ENCODE measurements at places on chromosomes 6 and 20.

DNA sequence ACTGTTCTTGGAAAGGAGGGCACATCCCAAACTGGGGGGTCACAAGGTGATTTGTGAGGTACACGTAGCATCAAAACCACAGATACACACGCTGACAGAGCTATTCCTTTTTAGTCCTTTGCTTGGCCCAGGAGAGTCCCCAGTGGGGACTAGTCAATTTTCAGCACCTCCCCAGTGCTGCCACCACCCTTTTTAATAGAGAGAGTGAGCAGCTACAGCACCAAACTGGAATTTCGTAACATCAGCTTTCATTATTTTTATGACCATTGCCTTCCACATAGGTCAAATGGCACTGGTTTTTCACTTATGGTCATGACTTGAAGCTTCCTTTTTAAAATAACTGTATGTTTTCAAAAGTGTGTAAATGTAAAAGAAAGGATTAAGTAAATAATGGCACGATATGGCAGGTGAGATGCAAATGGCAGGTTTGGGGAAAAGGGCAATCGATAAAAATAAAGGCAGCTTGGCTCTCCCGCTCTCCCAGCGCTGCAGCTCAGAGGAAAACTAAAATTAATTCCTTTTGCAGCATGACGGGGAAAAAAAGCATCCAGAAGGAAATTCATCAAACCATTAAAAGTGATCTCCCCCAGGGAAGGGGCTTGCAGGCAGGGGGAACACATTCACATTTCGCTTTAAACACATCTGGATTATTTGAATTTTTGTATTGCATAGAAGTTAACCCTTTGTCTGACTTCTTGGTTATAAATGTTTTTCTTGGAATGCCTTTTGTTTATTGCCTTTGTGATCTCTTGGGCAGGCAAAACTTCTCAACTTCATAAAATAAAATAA is 95.2 kb downstream of the ANKRD60 start:
- DNase-seq = no peak

- no peak for DNase-seq
Measured at GRCh38 chr6:42188406-42188805, 6.3 kb downstream of the GUCA1B start.

DNA sequence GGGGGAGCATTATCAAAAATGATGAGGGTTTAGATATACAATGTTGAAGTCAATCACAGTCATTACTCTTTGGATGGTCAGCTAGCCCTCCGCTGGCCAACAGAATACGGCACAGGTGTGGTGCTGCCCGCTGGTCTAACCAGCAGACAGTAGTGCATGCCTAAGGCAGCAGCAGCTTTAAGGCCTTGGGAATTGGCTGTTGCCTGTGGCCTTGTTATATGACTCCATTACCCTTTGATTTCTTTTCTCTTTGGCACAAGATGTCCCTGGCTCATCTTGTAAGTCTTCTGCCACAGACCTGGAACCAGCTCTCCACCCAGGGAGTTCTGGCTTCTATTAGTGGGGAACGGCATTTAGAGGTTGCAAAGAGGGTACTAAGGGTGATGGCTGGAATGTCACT is 110.2 kb downstream of the WDR27 start:
- DNase-seq = no peak

GRCh38 chr6:2581611-2582010 is 169.1 kb downstream of the MYLK4 start:
- DNase-seq = no peak

- no peak for DNase-seq
Measured at GRCh38 chr6:116514111-116514510, 2.7 kb downstream of the CALHM5 start.

DNA sequence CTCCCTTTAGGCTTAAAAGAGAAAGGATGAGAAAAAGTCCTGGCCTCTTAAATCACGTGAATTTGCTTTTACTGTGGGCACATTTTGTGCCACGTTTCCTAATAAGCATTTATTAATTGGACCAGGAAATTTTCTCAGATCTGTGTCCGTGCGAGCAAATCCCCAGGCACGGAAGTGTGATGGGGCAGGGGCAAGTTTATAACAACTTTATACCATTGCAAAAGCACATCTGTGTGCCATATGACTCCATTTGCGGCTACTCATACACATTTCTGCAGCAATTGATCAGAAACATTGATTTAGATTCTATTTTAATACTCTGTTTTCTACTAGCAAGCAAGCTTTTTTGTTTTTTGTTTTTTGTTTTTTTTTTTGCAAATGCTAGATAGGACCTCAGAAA is 373.2 kb downstream of the TAF4 start:
- no peak for DNase-seq

DNA sequence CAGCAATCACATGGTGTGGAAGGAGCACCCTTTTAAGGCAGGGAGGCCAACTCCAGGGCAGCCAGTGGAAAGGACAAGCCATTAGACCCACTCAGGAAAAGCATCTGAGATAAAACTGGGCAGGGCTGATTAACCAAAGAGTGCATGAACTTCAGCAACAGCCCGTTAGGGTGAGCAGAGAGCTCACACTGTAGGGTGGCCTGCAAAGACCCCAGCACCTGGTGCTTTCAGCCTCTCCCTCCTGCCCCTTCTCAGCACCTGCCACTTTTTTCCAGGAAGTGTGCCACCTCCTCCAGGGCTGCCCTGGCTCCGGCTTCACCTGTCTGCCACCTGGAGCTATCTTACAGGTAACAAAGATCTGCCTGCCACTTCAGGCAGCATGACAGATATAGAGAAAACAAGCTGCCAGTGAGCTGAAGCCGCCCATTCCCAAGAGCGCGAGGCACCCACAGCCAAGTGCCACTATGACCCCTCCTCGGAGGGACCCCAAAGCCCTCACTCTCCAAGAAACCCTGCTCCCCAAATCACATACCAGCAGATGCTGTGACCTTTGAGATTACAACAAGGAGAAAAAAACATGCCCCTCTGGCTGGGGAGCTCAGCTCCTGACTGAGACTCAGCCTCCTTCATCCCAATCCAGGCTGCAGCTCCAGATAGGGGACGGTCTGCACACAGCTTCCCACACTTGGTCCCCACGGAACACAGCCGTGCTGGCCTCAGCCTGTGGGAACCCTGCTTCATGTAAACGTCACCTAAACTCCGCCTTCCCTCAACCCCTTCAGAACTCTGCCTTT is 71.2 kb downstream of the ABHD12 start:
- DNase-seq = no peak

DNA sequence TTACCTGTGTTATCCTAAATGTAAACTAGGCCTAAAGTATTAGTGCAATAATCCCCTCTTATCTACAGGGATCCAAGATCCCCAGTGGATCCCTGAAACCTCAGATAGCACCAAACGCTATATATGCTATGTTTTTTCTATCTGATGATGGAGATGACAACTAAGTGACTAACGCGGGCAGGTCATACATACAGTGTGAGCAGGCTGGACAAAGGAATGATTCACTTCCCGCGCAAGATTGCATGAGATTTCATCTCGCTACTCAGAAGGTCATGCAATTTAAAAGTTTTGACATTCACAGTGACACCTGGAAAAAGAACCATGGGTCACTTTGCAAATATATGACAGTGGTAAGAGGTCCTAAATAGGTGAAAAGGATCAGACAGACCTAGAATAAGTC is 875.9 kb downstream of the HACE1 start:
- no peak for DNase-seq

- DNase-seq = peak; percentile 90
Measured at GRCh38 chr6:119350202-119350951, 816 bp upstream of the MAN1A1 start.

- DNase-seq = peak; percentile 52
Measured at GRCh38 chr6:73951183-73951582, 255.2 kb downstream of the CD109 start.

- DNase-seq = no peak
Measured at GRCh38 chr6:15483060-15483459, 179.8 kb downstream of the DTNBP1 start.

DNA sequence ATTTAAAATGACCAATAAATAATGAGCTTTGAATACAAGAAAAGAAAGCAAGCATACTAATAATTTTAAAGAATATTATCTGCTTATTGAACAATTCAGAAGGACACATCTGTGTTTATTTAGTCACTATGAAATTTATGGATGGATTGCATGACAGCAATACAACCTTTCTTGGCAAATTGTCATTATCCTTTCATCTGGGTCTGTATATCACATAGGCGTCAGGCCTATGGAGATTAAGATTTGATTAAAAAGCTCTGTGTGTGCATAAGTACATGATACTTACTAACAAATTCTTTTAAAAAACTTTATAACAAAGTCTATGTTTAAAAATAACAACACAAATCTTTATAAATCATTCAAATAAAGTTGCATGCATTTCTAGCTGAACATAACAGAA is 1394.4 kb downstream of the KHDRBS2 start:
- no peak for DNase-seq

GRCh38 chr6:50264995-50265571 is 215.4 kb upstream of the DEFB112 start:
- DNase-seq = no peak

GRCh38 chr6:69026715-69027114 is 391.6 kb downstream of the ADGRB3 start:
- DNase-seq = no peak

GRCh38 chr6:15879371-15880261 is 216.8 kb upstream of the DTNBP1 start:
- peak; percentile 84 for DNase-seq

DNA sequence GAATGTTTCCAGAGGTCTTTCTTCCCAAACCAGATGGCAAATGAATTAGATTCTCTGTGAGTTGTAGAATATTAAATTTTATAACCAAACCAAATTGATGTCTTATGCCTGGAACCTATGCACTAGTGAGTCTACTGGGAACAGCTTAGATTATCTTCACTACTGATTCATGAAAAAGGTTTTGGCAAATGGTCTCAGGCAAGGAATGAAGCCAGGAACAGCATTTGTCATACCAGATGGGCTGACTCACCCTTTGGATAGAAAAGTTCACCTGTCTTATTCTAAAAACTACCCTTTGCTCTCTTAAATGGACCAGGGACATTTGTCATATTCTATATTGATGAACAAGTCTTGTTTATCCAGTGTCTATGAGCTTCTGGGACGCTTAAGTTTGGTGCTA is 135.4 kb upstream of the ECI2 start:
- DNase-seq = no peak

DNA sequence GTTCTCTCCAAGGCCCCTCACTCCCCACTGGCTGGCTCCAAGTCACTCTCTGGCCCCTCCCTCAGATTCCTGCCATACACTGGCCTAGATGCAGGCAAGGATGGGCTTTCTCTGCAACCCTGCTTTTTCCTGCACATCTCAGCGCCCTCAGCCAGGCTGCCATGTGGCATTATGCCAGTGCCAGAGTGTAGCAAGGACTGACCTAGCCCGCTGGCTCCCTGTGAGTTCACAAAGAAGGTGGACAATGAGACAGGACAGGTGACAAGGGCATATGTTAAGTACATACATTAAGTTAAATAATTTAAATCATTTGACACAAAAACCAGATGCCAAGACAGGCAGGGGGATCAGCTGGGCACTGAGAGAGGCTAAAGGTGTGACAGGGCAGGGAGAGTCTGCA is 394.6 kb downstream of the ZFAND3 start:
- DNase-seq = no peak

DNA sequence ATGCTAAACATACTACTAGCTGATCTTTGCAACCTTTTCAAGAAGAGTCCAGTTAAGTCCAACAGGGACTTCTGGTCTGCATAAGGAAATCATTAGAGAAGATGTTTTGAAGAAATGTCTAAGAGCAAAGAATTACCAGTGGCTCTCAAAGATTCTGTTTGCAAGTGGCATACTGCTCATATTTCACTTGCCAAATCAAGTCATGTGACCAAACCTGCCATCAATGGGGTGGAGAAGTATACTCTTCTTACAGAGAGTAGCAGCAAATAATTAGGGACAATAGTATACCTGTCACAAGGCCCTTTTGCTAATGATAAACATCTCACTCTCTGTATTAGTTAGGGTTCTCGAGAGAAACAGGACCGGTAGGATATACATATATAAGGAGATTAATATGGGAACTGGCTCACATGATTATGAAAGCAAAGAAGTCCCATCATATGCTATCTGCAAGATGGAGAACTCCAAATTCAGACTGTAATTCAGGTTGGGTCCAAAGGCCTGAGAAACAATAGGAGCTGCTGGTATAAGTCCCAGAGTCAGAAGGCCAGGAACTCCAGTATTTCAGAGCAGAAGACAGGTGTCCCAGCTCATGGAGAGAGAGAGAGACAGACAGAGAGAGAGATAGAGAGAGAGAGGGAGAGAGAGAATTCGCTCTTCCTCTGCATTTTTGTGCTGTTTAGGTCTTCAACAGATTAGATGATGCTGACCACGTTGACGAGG is 111.5 kb downstream of the LCA5 start:
- DNase-seq = no peak

- peak; percentile 22 for DNase-seq
Measured at GRCh38 chr6:5167501-5167900, 82.4 kb downstream of the PPP1R3G start.

Measured in adipocyte (in vitro differentiated cells).